NCI-H510A treated with DMSO at 0.1 percent for 48 hours (cell line): ENCODE measurements at places on chromosomes 4 and X.

DNA sequence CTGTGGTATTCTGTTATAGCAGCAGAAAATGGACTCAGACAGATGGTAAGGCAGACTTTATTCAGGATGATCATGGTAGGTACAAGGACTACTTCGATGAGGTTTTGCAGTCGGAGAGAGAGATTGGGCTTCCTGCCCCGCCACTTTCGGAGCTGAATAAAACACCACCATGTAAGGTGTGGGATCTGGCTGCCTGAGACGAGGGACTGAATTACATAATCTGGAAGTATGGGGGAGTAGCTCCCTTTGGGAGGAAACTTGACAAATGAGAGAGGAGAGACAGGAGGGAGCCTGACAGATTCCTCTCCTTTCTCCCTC lies 255.5 kb upstream of the GATB start:
- no peak for DNase-seq

- DNase-seq, result no peak
Observed at GRCh38 chr4:132297346-132297745, 851.7 kb upstream of the PCDH10 start.

DNA sequence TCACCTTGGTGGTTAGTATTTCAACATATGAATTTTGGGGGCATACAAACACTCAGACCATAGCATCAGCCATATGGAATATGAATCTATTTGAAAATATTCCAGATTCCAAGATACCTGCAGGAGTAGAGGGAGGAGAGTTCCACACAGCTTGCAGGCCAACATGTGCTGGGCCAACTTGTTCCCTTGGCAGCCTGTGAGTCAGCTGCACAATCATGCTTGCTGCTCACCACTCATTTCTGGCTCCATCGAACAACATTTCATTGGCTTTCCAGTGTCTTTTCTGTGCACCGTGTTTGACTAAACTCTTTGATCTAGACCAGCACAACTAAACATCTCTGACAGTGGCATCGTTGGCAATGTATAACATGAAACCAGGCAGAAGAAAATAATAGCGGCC lies 282.5 kb upstream of the RASGEF1B start:
- no peak for DNase-seq

GRCh38 chr4:133151691-133152329 lies 2.7 kb downstream of the PCDH10 start:
- DNase-seq, result peak; percentile 10

- DNase-seq, result no peak
Observed at GRCh38 chr4:143294710-143295275, 41.9 kb upstream of the GAB1 start.

GRCh38 chrX:16628946-16629595 lies 20.9 kb upstream of the S100G start:
- no peak for DNase-seq

GRCh38 chr4:186724058-186724863 lies 605 bp upstream of the FAT1 start:
- DNase-seq, result peak; percentile 50

GRCh38 chr4:102563000-102563399 lies 61.8 kb downstream of the NFKB1 start:
- no peak for DNase-seq

DNA sequence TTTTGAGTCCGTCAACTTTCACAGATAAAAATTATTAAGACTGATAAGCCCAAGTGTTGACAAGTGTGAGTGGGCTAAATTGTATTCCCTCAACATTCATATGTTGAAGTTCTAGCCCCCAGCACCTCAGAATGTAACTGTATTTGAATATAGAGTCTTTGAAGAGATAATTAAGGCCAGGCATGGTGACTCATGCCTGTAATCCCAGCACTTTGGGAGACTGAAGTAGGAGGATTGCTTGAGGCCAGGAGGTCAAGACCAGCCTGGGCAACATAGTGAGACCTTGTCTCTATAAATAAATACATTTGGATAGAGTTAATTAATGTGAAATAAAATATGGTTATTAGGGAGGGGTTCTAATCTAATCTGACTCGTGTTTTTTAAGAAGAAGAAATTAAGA lies 29.7 kb upstream of the SLC25A4 start:
- DNase-seq, result no peak

DNA sequence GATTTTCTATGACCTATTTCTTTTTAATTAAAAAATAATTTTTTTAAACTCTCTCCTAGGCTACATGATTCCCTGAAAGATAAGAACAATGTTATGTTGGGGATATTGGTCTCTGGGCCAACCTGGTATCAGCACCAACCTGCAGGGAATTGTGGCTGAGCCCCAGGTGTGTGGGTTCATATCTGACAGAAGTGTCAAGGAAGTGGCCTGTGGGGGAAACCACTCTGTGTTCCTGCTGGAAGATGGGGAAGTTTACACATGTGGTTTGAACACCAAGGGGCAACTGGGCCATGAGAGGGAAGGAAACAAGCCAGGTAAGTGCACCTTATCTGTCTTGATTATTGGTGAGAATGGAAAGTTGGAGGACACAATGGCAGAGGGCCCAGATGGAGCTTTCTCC lies 13.5 kb downstream of the HERC3 start:
- no peak for DNase-seq

GRCh38 chr4:33709247-33709646 lies 2535.1 kb downstream of the ARAP2 start:
- DNase-seq, result no peak

DNA sequence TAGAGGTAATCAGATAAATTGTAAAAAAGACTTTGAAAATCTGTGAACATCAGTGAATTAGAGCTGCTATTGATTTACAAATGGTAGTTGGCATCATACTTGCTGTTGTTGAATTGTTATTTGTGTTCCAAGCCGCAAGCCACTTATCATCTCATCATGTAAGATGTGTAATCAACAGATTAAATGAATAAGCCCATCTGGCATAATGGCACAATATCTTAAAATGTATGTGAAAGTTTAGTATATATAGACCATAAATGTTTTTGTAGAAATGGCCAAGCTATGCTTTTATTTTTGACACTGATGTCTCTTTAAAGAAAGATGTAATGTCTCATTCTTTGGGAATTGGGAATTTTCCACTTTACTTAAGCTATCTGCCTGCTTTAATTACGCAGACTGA lies 682.6 kb upstream of the GNPDA2 start:
- no peak for DNase-seq

GRCh38 chr4:42446823-42447222 lies 49.5 kb downstream of the SHISA3 start:
- no peak for DNase-seq

GRCh38 chr4:4792466-4792865 lies 67.0 kb upstream of the MSX1 start:
- DNase-seq, result no peak

GRCh38 chrX:148609515-148610327 lies 109.3 kb downstream of the AFF2 start:
- no peak for DNase-seq

GRCh38 chrX:8673201-8673600 lies 58.7 kb downstream of the ANOS1 start:
- no peak for DNase-seq

- DNase-seq, result no peak
Observed at GRCh38 chrX:19672222-19672812, 157.0 kb upstream of the MAP3K15 start.

GRCh38 chrX:7280520-7280919 lies 132.6 kb upstream of the PUDP start:
- no peak for DNase-seq

DNA sequence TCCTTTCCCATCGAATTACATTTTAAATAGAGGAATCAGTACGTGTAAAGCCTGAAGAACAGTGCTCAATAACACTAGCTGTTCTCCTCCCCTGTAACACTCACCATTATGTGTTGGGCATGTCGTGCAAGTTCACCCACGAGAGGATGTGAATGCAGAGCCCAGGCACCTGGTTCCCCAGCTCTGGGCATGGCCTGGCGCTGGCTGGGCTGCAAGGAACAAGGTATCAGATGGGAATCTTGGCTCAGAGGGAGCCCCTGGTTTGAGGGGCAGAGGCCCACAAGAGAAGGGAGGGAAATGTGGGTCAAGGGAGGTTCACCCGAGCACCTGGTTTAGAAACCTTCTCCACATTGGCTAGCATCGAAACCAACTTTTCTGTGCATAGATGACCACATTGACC lies 41.7 kb upstream of the MTM1 start:
- no peak for DNase-seq

DNA sequence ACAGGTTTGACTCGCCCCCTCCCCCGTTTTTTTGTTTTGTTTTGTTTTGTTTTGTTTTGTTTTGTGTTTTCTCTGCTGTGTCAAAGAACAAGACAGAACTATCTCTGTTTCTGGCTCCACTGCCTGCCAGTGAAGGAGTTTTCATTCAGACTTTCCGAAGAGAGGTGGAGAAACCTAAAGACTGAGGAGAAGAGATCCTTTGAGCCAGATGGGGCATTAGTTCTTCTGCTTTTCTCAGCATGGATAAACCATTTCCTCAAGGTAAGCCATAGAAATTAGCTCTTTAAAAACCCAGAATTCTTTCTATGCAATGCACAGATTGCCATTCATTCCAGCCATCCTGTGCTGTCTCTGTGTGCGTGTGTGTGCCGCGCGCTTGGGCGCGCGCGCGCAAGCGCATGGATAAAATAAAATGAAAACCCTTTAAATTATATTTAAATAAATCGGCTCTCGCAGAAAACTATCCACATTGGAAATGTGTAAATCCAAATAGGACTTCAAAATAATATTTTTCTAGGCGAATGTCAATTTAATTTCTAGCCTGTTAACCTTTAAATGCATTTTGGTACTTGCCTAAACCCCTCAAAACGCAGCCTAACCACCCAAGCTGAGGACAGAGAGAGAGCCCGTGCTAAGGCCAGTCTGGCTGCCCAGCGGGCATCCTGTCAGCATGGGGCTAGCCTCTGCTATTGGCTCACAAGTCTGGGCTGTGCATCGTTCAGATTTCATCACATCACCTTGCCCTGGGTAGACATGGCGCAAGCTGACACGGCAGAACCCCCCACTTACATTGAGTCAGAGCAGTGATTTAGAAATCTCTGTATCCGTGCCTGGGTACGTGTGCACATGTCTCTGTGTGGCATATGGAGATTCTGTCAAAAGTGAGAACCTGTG lies 113.0 kb upstream of the VAMP7 start:
- DNase-seq, result no peak

DNA sequence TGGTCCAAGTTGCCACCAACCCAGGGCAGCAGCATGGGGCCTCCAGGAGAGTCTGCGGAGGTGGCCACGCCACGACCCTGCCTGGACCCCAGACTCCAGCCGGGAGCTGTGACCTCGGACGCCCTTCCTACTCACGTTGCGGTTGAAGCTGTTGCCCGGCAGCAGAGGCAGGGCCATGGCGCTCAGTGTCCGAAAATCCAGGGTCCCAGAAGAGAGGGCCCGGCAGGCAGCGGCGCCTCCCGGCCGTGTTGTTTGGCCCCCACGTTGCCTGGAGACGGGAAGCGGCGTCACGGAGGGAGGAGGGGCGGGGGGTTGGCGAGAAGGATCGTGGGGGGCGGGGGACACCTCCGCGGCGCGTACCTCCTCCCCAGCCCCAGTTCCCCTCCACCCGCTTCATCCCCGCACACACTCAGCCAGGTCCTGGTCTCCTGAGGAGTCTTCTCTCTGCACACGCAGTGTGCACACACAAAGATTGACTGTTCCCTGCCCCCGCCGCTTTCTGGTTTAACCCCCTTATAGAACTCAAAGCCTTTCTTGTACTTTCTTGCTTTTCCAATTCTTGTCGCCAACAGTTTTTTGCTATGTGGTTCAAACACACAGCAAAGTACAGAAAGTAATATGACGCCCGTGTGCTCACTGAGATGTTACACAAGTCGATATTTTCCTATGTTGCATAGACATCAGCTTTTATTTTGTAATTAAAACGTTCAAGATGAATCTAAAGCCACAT lies at the start of gene EFHC2:
Gene EFHC2, minus strand, starts transcription at position 261 of the 730 bp plus-strand sequence. Its CDS starts 84 bp downstream, at position 177.
- no peak for DNase-seq

GRCh38 chrX:116239944-116240840 lies 69.6 kb downstream of the AGTR2 start:
- DNase-seq, result peak; percentile 44

- DNase-seq, result peak; percentile 0
Observed at GRCh38 chrX:76433219-76433618, 5.7 kb downstream of the MAGEE1 start.

DNA sequence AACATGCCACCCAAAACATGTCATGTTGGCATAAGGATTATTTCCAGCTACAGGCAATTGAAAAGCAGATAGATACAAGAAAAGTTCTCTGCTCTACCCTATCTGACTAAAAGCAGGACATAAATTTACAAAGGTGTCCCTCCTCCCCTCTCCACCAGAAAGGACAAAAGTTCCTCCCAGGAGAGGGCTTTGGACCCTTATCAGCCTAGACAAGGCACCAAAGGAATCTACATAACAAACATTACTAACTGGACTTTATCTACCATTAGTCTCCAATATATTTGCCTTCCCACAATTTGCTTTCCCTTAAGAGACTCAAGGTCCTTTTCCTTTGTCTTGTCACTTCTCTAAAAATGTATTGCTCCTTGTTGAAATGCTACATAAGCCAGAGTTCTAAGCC lies 55.6 kb downstream of the ADGRA3 start:
- no peak for DNase-seq

GRCh38 chr4:149923736-149924135 lies 108.1 kb upstream of the IQCM start:
- DNase-seq, result no peak

- no peak for DNase-seq
Observed at GRCh38 chrX:44265559-44265958, 77.9 kb downstream of the EFHC2 start.

DNA sequence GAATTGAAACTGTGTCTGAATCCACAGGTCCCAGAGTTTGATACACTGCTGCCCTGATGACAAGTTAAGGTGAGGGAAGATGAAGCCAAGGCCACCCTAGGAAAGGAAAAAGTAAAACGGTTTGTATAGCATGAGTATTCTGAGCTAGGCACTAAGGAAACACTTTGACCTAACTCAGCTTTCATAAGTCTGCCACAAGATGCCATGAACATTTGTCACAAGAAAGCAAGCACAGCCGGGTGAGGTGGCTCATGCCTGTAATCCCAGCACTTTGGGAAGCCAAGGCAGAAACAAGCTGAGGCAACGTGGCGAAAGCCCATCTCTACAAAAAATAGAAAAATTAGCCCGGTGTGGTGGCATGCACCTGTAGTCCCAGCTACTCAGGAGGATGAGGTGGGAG lies 34.2 kb downstream of the ELOVL6 start:
- DNase-seq, result no peak

- no peak for DNase-seq
Observed at GRCh38 chrX:2426289-2426882, 74.4 kb downstream of the DHRSX start.

DNA sequence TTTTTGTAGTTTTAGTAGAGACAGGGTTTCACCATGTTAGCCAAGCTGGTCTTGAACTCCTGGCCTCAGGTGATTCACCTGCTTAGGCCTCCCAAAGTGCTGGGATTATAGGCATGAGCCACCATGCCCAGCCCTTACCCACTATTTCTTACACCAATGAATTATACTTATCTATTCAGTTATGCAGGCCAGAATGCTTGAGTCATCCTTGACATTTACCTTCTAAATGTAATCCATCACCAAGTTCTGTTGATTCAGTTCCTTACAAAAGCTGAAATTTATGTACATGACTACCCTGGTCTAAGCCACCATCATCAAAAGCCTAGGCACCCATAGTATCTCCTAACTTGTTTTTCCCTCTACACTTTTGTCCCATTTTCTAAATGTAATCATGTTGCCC lies 585.7 kb downstream of the IL15 start:
- no peak for DNase-seq

- no peak for DNase-seq
Observed at GRCh38 chr4:168880811-168881595, 129.1 kb downstream of the CBR4 start.

- no peak for DNase-seq
Observed at GRCh38 chr4:140082391-140082755, 71.6 kb downstream of the MAML3 start.

- DNase-seq, result no peak
Observed at GRCh38 chr4:120816296-120816965, 106.1 kb downstream of the PRDM5 start.

GRCh38 chr4:156672492-156673305 lies 298.9 kb downstream of the PDGFC start:
- no peak for DNase-seq
